ENCODE measurements at places on chromosomes 6 and 20.

DNA sequence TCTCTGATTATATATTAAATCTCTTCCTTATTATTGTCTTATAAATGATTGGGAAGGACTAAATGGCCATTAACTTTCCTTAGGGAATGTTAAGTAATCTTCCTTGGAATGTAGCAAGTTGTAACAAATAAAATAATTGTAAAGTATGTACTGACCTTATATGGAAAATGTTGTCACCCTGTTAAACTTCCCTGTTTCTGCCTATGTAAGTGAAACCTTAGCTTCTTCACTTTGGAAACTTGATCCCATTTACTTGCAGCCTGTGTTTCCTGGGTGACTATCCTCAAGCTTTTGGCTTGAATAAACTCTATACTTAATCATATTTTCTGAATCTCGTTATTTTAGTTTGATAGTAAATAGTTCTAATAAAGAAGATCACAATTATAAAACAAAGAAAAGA is 519.5 kb upstream of the PTCHD4 start:
- no peaks in the 10 kb centered on the region for H3K36me3 ChIP-seq
- no peak overlapping the region for H3K4me3 ChIP-seq
- no peaks in the 10 kb centered on the region for H3K27me3 ChIP-seq
- H3K4me1 ChIP-seq = no peaks in the 10 kb centered on the region
- no peak for DNase-seq

GRCh38 chr6:83231146-83231545 is 38.0 kb downstream of the RWDD2A start:
- no peaks in the 10 kb centered on the region for H3K36me3 ChIP-seq
- no peaks in the 10 kb centered on the region for H3K4me1 ChIP-seq
- H3K4me3 ChIP-seq = no peak overlapping the region
- DNase-seq = no peak

DNA sequence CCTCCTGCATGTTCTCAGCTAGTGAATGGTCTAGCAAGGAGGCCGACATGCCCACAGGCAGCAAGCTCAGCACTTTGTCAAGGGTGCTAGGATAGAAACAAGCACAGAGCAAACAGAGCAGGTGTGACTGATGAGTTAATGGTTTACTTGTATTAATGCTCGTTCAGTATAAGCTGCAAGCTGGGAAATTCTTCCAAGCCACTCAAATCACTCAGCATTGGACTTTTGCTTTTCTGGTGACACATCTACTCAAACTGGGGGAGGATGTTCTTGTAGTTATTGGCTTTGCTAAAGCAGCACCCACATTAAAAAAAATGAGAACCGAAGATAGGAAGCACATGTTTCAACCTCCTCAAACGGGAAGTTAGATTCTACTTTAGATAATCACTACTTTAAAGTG is 43.1 kb upstream of the NEDD9 start:
- peak overlapping the region; percentile 49 for H3K4me3 ChIP-seq
- peak; percentile 69 for DNase-seq
- no peaks in the 10 kb centered on the region for H3K27me3 ChIP-seq
- H3K36me3 ChIP-seq = peaks cover 35% of the 10 kb centered on the region

- no peak overlapping the region for H3K27ac ChIP-seq
- no peak overlapping the region for H3K4me3 ChIP-seq
- no peaks in the 10 kb centered on the region for H3K4me1 ChIP-seq
Observed at GRCh38 chr20:12976720-12977309, 32.0 kb upstream of the SPTLC3 start.

GRCh38 chr6:158653577-158654354 is 3.9 kb downstream of the SYTL3 start:
- H3K4me3 ChIP-seq = peak overlapping the region; percentile 91
- DNase-seq = peak; percentile 97
- H3K27me3 ChIP-seq = no peaks in the 10 kb centered on the region
- peaks cover 68% of the 10 kb centered on the region for H3K36me3 ChIP-seq
- peaks cover 68% of the 10 kb centered on the region for H3K4me1 ChIP-seq
- H3K27ac ChIP-seq = peak overlapping the region; percentile 98

DNA sequence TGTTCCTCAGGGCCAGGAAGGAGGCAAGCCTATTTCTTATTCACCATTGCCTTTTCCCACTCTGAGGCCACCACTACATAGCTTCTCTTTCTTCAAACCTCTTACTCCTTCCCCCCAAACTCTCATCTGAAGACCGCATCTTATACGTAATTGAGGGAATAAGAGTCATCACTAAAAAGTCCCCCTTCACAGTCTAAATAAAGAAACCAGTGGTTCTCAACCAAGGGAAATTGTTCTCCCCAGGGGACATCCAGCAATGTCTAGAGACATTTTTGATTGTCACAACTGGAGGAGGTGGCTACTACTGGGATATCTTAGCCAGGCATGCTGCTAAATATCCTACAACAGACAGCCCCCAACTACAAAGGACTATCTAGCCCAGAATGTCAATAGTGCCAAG is 327.6 kb upstream of the CNR1 start:
- DNase-seq = peak; percentile 9
- no peak overlapping the region for H3K27ac ChIP-seq
- H3K4me1 ChIP-seq = no peaks in the 10 kb centered on the region
- H3K36me3 ChIP-seq = no peaks in the 10 kb centered on the region
- H3K4me3 ChIP-seq = no peak overlapping the region

Measured in activated CD4-positive, alpha-beta T cell treated with anti-CD3 and anti-CD28 coated beads, Interleukin-2, amount 10 ng/mL, durations not matched to agents 24 days and 14 days (primary cell).